ENCODE measurements at places on chromosomes 12 and 14.

GRCh38 chr14:30710876-30711275, 88.8 kb downstream of the SCFD1 start:
- DNase-seq: no peak

- no peak for DNase-seq
These were observed 17.1 kb downstream of the SYT1 start for GRCh38 chr12:78881685-78882084.

DNA sequence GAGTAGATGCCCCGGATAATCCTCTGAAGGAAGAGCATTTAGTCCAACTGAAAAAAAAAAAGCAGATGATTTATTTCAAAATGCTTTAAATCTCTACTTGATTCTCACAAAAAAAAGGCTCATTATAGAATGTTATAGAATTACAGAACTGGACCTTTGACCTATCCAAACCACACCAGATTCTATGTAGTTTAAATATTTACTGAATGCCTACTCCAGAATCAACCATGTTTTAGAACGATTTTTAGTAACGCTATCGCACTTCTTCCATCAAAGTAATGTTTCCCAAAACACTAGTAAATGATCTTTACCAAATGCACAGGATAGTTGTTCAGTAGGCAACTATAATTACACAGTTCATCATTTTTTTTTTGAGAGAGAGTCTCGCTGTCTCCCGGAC, 2.6 kb downstream of the RPS29 start:
- DNase-seq: no peak

DNA sequence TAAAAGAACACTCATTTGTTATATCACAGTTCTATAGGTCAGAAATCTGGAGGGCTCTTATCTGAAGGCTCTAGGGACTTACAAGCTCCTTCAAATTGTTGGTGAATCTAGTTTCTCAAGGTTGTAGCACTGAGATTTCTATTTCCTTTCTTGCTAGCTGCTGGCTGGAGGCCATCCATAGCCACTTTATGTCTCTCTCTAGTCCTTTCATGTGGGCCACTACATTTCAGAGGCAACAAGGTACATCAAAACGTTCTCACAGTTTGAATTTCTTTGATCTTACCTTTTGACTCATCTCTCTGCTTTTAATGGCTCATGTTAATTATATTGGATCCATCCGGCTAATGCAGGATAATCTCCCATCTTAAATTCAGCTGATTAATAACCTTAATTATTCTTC, 286.8 kb downstream of the DIO2 start:
- no peak for DNase-seq

DNA sequence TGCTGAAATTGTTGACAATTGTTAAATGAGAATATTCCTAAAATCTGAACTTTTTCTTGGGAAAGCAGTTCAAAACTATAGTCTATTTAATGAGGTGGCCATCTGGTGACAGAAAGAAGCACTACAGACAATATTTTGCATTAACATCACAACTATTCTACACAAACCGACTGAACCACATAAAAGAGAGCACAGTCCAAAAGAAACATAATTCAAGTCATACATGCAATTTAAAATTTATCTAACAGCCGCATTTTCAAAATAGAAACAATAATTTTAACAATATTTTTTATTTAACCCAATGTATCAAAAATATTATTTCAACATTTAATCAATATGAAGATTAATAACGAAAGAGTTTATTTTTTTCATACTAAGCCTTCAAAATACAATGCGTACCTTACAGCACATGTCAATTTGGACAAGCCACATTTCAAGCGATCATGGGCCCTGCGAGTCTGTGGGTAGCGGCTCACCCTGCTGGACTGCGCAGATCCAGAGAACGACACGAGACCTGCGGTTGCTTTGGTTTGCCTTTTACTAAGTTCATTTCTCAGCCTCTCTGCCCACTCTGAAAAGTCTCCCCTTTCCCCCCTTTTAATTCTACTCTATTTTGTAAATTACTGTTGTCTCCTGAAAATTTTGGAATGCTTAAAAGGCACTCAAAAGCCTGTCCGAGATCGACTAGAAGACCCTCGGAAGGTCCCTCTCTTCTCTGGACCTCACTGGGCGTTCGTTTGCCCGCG, 947 bp upstream of the LRRC9 start:
- no peak for DNase-seq

- DNase-seq: no peak
These were observed 320.7 kb upstream of the ATP2B1 start for GRCh38 chr12:90029317-90029716.

- DNase-seq: no peak
These were observed 208.5 kb downstream of the C12orf50 start for GRCh38 chr12:87820524-87821202.

DNA sequence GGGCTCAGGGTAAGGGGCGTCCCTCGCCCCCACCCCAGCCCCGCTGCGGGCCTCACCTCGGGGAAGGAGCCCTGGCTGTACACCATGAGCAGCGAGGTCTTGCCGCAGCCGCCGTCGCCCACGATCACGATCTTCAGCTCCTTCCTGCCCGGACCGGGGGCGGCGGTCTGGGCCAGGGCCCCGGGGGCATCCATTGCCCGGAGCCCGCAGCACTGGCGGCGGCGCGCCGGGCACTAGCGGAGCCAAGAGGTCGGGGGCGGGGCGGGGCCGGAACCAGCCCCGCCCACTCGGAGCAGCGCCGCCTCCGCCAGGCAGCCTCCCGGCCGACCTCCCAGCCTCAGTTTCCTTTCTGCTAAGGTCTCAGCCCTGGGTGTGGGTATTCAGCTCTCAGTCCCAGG, at the start of gene RHOF:
Gene RHOF, minus strand, starts transcription at position 249 of the 398 bp plus-strand sequence. Its CDS starts 55 bp downstream, at position 194.
- peak; percentile 72 for DNase-seq

- no peak for DNase-seq
These were observed 201.1 kb upstream of the RGS6 start for GRCh38 chr14:71731096-71731495.

GRCh38 chr12:74227846-74228545, 309.6 kb upstream of the ATXN7L3B start:
- no peak for DNase-seq
